ENCODE measurements at places on chromosomes 1 and 21.

- DNase-seq = no peak
Observed at GRCh38 chr1:213728593-213729536, 258.9 kb upstream of the PROX1 start.

DNA sequence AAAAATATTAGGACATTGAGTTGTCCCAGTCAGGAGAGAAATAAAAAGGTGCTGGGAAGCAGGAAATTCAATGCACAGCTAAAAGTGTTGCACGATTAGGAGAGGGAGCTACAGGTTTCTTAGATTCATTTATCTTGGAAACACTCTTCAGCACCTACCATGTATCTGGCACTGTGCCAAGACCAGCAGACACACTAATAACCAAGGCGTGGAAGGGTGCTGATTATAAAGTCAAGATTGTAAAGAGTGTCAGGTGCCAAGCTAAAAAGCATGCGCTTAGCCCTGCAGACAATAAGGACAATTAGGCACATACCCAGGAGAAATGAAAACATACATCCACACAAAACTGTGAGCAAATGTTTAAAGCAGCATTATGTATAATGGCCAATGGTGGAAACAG, 129.9 kb downstream of the DSCAM start:
- no peak for DNase-seq

DNA sequence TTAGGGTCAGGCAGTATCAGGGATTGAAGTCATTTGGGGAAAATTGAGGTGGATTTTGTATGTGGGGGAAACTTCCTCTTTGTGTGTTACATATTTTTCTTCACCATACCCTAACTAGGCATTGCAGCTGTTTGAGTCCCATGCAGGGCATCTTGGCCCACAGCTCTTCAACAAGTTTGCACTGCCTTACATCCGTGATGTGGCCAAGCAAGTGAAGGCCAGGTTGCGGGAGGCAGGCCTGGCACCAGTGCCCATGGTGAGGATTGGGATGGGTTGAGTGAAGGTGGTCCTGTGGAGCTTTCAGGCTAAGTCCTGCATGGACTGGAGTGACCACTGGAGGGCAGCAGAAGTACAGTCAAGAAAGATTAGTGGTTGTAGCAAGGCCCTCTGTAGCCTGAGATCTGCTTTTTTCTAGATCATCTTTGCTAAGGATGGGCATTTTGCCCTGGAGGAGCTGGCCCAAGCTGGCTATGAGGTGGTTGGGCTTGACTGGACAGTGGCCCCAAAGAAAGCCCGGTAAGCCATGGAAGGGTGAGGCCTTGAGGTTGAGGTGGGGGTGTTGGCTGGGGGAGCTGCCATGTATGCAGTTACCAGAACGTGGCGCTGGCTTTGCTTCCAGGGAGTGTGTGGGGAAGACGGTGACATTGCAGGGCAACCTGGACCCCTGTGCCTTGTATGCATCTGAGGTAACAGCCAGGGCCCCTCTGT, 2.4 kb downstream of the UROD start:
- peak; percentile 37 for DNase-seq

- DNase-seq = no peak
Observed at GRCh38 chr1:222071387-222071786, 329.5 kb upstream of the DUSP10 start.

DNA sequence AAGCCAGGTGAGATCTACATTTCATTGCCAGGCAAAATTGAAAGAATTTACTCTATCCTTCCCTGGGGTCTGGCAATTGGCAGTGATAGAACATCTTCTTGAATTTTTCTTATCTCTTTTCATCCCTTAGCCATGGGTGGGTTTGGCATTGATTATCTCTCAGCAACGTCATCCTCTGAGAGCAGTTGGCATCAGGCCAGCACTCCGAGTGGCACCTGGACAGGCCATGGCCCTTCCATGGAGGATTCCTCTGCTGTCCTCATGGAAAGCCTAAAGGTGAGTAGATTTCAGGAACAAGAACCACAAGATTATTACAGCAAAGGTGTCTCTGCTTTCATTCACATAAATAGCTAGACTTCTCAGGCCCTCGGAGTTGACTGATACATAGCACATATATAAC, 39.3 kb downstream of the NCF2 start:
- no peak for DNase-seq

- no peak for DNase-seq
Observed at GRCh38 chr1:13927736-13928135, 227.7 kb downstream of the PRDM2 start.

- no peak for DNase-seq
Observed at GRCh38 chr1:89894210-89895201, 73.7 kb downstream of the LRRC8D start.

DNA sequence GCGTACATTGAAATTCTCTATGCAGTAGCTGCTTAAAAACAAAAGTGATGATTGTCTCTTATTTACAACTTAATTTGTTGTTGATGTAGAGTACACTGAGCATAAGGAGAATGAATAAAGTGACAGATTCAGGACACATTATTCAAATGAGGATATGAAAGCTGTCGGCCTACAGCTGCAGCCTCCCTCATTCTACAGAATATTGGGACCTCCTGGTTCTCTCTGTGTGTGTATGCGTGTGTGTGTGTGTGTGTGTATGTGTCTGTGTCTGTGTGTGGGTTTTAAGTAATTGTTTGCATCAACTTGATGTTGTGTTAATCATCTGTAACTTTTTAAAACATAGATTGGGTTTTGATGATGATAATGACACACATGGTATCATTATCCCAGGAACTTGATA, 17.9 kb downstream of the PROX1 start:
- no peak for DNase-seq

- DNase-seq = no peak
Observed at GRCh38 chr1:85048296-85049064, at the start of gene MCOLN3. Gene MCOLN3 (minus strand): TSS chr1:85048500. CDS start chr1:85045360, 3,140 bp downstream.

DNA sequence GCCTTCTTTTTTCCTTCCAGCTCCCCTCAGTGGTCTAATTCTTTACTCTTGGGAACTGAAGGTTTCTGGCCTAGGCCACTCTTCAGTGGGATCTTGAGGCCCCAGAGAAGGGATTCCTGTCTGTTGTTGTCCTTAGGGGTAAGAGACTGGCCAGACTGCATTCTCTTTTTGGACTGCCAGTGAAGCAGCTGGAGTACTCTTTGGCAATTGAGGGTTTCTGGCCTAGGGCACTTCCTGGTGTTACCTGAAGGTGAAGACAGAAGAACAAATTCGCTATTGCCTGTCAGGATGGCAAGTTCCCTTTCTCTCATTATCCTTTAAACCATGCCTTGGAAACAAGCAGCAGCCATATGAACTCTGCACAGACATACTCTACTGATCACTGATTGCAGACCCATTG, 286.6 kb upstream of the ZP4 start:
- DNase-seq = no peak

DNA sequence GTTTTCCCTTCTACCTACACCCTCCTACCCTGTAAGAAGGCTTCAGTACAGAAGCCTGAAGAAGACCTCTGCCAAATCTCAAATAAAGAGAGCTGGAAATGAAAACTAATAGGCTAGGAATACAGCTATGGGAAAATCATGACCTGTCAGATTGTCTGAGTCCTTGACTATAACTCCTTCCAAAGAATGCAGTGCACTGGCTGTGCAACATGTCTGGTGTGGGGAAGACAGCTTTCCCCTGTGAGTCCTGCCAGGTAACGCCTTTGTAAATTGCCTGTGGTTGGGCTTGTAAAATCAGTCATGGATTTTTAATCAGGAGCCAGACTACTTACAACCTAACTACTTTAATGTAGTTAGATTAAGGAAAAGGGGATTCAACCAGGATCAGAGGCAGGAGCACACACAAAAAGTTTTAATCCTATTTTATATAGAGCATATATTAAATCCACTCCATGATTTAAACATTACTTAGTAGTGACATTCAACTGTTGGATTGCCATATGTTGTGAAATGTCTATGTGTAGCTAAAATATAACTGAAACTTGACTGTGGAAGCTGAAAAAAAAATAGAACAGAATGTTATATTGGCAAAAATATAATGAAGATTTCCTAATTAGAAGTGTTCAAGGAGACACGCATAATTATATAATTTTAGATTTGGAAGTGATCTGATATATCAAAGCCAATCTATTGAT, 1667.8 kb downstream of the KCNT2 start:
- DNase-seq = no peak

- no peak for DNase-seq
Observed at GRCh38 chr21:32100423-32100822, 178.4 kb downstream of the MIS18A start.

DNA sequence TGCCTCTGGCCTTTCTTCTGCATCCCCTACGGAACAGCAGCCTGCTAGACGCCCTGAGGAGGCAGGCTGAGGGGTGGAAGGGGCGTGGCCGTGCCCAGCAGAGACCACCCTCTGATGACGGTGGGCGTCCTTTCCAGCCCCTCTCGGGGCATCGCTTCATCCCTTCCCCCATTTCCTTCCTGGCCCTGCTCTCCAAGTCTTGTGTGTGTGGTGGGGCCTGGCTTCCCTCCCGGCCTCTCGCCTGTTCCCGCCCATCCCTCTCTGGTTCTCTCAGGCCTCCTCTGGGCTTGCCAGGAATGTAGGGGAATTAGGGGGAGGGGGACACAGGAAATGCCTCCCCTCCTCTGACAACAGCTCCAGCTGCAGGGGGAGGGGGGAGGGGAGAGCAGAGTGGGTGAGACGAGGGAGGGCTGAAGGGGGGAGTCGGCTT, 51.1 kb downstream of the SKI start:
- DNase-seq = no peak

- DNase-seq = no peak
Observed at GRCh38 chr1:175132436-175132835, 60.1 kb downstream of the KIAA0040 start.

DNA sequence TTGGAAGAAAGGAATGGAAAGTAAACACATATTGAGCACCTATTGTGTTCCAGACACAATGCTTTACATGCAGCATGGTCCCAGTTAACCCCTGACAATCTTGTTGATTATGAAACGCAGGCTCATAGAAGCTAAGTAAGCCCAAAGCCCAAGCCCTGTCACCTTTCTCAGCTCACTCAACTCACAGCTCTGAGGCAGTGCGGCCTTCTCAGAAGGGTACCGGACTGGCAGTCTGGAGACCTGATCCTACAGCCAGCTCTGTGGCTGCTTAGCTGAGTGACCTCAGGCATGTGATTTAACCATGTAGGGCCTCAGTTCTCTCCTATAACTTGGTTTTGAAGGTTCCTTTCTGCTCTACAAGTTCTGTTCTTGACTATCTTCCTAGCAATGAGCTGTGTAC, 464 bp upstream of the RNASEL start:
- no peak for DNase-seq

- no peak for DNase-seq
Observed at GRCh38 chr1:118504867-118505266, 319.8 kb upstream of the SPAG17 start.

- DNase-seq = no peak
Observed at GRCh38 chr1:157983787-157984186, 9.7 kb upstream of the KIRREL1 start.

GRCh38 chr1:112472142-112472541, 36.6 kb upstream of the WNT2B start:
- no peak for DNase-seq

GRCh38 chr1:5637171-5637570, 355.1 kb downstream of the NPHP4 start:
- no peak for DNase-seq

DNA sequence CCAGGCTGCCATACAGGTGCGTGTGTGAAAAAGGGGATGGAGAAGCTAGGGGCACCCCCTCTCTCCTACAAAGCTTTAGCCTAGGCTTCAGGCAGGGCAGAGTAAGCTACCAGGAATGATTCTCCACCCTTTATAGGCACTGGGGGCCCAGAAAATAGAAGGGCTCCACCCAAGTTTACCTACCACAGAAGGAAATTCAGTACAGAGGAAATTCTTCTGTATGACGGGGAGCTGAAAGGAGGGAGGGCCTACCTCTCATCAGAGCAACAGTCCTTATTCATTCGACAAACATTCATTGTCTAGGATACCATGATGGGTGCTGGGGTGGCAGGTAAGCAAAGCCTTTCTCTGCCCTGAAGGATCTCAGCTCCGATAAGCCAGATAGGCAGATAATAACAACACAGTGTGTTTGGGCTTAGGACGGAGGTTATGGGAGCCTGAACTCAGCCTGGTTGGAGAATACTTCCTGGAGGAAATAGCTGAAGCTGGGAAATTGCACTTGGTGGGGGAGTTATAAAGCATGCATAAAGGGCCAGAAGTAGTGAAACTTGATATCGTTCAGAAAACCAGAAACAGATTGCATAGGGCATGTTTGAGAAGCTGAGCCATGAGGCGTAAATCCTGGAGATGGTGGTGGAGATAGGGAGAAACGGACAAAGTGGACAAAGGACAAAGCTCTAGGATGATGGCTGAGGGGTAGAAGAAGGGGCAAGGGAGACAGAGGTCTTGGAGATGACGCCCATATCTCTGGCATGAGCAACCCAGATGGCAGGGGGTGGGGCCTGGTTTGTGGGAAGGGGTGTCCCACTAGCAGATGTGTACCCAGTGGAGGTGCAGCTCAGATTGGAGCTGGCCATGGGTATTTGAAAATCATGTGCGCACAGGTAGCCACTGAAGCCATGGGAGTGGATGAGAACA, 5.3 kb upstream of the P3R3URF start:
- DNase-seq = no peak

DNA sequence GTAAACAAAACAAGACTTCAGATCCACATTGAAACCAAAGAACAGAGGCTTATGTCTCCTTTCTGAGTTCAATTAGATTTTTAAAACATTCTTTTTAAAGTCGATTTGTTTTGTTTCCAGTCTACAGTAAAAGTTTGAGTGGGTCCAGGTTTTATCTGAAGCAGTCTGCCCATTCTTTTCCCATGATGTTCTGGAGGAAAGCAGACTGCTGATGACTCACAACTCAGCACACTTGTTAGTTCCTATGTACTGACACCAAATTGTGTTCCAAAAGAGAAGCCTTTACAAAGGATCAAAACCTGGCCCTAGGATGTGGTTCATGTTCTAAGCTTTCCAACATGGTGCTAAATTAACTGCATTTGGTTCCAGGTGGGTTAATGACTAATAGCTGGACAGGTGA, 11.4 kb upstream of the CCN1 start:
- DNase-seq = no peak

DNA sequence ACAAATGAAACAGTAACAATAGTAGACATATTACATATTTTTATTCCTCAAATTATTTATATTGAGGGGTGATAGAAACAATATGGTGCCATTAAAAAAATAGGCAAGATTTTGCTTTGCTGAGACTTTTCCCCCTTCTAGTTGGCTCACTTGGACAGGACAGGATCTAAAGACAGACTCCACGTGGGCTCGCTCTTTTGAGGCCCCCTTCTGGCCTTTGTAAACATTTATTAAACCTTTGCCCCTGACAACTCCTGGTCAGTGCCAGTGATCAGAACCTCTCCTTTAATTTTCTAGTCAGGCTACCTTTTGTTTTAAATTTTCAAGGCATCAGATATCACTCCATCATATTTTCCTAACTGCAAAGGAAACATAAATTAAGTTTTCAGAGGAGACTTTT, 49.7 kb upstream of the IFI44L start:
- DNase-seq = no peak
